ENCODE measurements at places on chromosomes 6 and 20. TPM values are rescaled to one million over a fixed set of nuclear protein-coding genes. Genes with fewer than 3 reads are reported as not detected.

- H3K27ac ChIP-seq, result no peak overlapping the region
- H3K4me3 ChIP-seq, result no peak overlapping the region
- no peaks in the 10 kb centered on the region for H3K4me1 ChIP-seq
- H3K36me3 ChIP-seq, result no peaks in the 10 kb centered on the region
These were observed 13.4 kb downstream of the PTK7 start for GRCh38 chr6:43089467-43089866.

- no peak overlapping the region for H3K4me3 ChIP-seq
- DNase-seq, result no peak
- no peak overlapping the region for H3K27ac ChIP-seq
- H3K4me1 ChIP-seq, result no peaks in the 10 kb centered on the region
- no peaks in the 10 kb centered on the region for H3K36me3 ChIP-seq
- H3K27me3 ChIP-seq, result no peaks in the 10 kb centered on the region
These were observed 167.9 kb downstream of the HAO1 start for GRCh38 chr20:7772371-7772770.

- H3K4me1 ChIP-seq, result no peaks in the 10 kb centered on the region
- no peaks in the 10 kb centered on the region for H3K36me3 ChIP-seq
- no peaks in the 10 kb centered on the region for H3K27me3 ChIP-seq
- DNase-seq, result no peak
- no peak overlapping the region for H3K4me3 ChIP-seq
- H3K27ac ChIP-seq, result no peak overlapping the region
These were observed 64.2 kb downstream of the SAMD3 start for GRCh38 chr6:130158548-130158947.

DNA sequence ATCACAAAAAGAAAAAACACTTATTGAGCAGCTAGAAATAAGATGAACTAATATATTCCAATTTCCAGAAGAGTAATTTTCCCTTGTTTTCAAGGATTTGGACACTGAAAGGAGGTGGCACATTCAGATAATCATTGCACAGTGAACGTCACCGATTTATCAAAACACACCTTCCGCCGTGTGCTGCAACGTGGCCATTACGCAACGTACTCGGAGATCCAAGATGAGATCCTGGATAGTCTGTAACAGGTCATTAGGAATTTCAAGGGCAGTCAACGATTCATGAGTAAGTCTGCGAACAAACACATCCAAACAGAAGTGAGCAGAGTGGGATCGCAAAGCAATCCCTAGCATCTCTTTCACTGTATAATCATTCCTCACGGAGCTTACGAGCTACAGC is 93.0 kb downstream of the HUS1B start:
- no peaks in the 10 kb centered on the region for H3K27me3 ChIP-seq
- DNase-seq, result no peak
- H3K36me3 ChIP-seq, result peaks cover 1% of the 10 kb centered on the region

DCBLD1 gene
- total RNA-seq, result 13.2 TPM

ULBP2 gene
- 0.68 TPM for total RNA-seq
